Stimulated activated CD4-positive, alpha-beta T cell treated with anti-CD3 and anti-CD28 coated beads, Interleukin-15, amount 100 ng/mL, for 1 hour (primary cell): ENCODE measurements at places on chromosomes 6 and 20.
A peak's percentile ranks its signal among the peaks of the same experiment; 100 is the strongest.

DNA sequence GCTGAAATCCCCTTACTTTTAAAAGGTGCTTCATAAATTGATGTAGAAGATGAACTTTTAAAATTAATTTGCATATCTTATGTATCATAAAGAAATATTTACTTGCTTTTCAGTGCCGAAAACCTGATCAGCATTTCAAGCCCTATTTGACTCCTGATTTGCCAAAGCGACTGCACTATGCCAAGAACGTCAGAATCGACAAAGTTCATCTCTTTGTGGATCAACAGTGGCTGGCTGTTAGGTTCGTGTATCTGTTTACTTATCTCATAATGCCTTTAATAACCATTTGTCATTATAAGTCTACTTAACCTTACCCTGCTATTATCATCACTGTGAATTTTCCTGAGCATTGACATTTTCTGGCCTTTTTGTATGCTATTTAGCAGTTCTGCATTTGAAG, 7.8 kb downstream of the OR2A4 start:
- DNase-seq: no peak

GRCh38 chr6:72504406-72504805, 117.5 kb upstream of the KCNQ5 start:
- no peak for DNase-seq

DNA sequence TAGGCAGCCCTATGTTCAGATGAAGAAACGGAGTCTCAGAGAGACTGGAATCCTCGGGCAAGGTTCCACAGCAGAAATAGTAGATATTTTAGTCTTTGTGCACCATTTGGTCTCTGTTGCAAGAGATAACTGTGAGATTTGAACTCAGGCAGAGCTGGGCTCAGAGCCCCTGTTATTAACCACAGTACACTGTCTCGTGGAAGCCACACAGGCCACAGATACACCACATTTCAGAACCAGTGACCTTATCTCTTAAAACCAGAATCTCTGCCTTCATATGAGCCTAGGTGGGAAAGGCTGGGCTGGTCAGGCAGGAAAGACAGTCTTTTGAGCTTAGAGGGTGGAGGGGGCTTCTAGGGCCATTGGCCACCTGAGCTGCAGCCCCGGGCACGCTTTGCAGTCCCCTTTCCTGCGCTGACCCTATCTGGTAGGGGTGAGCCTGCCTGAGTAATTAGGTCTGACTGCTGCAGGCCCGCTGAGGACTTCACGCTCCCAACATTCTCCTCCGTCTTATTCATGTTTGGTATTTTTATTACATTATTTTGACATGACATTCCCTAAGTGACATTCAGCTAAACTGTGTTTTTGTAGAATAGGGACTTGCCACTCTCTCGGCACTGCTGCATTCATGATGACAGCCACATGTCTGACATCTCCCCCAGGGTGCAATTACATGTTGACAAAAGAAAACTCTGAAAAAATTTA, 71.1 kb downstream of the KCNB1 start:
- no peak for DNase-seq

DNA sequence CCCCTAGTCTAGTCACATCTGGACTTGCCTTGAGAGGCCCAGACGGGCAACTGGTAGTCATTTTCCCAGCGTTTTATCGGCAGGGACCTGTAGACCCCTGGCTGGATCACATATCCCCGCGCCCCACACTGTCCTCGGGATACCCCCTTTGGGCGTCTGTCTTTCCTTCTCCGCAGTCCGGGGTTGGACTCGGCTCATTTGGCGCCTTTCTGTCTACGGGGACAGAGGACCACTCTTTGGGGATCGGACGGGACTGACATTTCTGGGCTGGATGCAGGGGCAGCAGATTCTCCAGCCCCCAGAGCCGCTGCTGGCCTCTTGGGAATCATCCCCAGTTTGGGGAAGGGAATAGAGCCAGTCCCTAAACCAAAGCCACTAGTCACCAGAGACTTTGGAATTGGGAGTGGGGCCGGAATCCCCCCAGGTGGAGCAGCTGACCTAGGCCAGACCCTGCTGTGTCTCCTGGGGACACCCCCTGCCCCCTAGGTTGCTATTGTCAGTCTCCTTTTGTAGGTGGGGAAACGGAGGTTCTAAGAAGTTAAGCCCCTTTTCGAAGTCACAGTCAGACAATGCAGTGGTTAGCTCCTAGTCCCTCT, 734 bp downstream of the FAM110A start:
- DNase-seq: no peak

DNA sequence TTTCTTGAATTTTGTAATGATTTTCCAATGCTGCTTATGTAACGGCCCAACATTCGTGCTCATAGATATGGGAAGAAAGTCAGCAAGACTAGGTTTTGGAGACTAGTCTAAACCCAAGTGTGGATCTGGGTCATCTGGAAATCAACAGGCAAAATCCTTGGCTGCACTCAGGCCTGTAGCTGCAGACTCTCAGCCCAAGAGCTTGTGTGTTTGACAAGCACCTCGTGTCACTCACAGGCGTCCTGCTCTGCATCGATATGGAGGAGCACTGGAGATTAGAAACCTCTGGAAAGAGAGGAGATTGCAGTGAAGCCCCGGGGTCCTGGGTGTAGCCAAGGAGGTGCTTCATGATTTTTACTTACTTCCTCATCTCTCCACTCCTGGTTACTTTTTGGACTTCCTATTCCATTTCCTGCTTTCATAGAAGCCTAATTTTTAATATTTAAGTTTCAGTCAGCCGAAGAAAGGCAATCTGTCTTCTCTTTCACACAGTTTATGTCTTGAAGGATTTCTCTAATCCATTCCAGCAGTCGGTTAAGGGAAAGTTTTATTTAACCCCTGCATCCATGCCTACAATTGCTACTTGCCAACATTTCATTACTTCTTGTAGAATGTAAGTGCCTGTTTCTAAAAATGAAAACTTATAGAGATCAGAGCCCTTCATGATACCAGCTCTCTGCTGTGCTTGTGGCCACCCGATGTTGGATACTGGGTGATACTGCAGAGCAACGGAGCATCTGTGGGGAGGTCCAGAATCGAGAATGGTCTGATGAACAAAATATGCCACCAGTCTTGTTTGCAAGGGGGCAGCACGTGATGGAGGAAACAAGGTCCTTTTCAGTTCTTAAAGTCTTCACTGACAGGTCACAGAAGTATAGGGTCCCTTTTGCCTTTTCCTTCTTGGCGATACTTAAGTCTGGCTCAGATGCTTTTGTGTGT, 296.3 kb downstream of the QKI start:
- no peak for DNase-seq

GRCh38 chr6:129138739-129139405, 255.9 kb downstream of the LAMA2 start:
- DNase-seq: no peak

- no peak for DNase-seq
Measured at GRCh38 chr20:49785149-49785851, 27.3 kb upstream of the SLC9A8 start.

DNA sequence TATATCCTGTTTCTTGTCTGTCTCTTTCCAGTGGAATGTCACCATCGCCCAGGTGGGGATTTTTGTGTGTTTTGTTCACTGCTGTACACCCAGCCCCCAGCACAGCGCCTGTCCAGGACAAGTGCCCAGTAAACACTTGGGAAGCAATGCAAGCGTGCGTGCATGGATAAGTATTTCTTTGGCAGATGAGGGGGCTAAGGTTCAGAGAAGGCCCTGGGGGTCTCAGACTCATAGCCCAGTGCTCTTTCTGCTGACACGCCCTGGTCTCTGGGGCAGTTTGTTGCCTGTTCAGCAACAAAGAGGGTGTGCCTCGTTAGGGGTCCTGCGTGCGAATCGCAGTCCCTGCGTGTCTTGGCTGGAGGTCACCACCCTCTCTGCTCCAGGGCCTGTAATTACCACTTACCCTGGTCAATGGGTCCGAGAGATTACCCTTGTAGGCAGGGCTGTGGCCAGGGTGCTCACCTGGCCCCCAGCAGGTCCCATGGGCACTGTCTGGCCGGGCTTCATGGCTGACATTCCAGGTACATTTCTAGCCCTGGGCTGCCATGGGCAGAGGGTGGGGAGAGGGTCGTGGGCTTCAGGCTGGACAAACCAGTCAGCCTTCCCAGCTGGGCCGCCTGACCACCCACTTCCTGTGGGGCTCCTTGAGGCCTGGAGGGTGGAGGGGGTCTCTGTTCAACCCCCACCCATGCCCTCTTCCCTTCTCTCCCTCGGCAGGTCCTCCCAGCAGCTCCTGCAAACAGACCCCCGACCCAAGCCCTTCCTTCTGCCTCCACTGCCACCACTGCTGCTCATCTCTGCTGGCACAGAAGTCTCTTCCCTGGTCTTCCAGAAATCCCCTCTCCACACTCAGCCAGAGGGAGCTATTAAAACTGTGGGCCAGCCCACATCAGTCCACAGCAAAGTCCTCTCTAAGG, 87.1 kb downstream of the CEBPB start:
- no peak for DNase-seq

DNA sequence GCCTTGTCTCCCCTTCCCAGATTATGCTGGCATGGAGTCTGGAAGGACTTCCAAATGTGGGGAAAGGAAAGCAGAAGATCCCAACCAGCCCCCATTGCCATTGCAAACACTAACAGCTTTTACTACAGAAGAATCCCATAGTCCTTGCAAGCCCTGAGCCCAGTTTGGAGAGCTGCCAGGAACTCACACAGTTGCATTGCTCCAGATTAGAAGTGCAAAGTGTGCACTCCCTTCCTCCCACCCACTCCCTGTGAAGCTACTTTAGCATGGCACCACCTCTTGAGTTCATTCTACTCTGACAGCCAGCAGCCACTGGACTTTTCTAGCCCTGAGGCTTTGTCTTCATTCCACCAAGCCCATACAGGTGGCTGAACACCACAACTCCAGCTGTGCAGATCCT, 67.6 kb downstream of the SLC22A2 start:
- DNase-seq: no peak

- DNase-seq: peak; percentile 55
Measured at GRCh38 chr6:25070547-25071366, 135.0 kb upstream of the RIPOR2 start.

GRCh38 chr6:167141667-167142432, 15.9 kb downstream of the GPR31 start:
- peak; percentile 40 for DNase-seq

DNA sequence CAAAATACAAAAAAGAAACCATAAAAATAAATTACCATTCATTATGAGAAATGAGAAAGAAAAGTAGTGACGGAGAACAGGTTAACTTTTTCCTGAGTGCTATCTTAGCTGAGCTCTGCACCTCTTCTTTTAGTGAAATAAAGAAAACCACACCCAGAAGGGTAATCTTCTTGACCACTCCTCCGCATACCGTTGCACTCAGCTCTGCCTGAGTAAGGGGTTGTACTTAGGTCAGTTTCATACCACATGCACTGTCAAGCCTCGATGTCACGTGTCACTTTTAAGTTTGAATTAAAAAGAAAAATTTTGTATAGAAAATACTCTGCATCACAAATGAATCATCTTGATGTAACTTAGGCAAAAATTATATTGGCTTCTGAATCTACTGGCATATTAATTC, 2.8 kb downstream of the EZR start:
- no peak for DNase-seq

GRCh38 chr6:105789935-105790334, 296.2 kb upstream of the PRDM1 start:
- no peak for DNase-seq

DNA sequence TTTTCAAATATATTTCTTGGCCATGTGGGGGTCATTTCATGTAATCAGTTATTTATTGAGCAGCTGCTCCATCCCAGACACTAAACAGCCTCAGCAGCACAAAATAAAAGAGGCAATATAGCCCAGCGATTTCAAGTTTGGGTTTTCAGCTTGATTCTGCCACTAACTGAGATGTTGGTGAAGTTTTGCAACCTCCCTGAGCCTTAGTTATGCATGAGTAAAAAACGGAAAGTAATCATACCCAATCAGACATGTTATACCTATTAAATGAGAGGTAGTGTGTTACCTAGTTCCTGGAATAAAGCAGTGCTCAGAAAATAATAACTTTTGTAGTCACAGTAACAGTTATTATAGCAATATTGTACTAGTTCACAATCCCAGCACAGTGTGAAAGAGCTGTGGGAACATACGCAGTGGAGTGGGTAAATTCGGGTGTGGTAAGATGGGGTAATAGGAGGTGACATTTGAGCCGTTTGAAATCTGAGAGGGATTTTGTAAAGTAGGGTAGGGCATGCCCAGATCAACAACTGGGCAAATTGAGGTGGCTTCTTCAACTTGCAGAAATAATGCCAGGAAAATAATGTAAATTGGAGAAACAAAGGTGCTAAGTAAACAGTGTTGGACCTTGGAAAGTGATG, 1.5 kb downstream of the SLC9A8 start:
- DNase-seq: no peak

- no peak for DNase-seq
Measured at GRCh38 chr6:14885498-14885897, 360.4 kb upstream of the JARID2 start.

DNA sequence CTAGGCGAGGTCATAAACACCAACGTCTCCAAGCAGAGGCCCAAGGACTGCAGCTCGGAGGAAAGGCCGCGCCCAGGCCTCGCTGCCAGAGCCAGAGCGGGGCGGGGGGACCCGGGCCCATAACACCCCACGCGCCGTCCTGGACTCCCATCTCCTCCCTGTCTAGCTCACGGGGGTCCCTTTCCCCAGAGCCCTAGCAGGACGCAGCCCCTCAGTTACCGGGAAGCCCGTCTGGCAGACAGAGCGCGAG, 44.9 kb downstream of the MDFI start:
- DNase-seq: no peak

- DNase-seq: no peak
Measured at GRCh38 chr6:112054555-112055190, 769 bp downstream of the CCN6 start.

- DNase-seq: no peak
Measured at GRCh38 chr6:110741517-110741916, 73.8 kb downstream of the CDK19 start.

DNA sequence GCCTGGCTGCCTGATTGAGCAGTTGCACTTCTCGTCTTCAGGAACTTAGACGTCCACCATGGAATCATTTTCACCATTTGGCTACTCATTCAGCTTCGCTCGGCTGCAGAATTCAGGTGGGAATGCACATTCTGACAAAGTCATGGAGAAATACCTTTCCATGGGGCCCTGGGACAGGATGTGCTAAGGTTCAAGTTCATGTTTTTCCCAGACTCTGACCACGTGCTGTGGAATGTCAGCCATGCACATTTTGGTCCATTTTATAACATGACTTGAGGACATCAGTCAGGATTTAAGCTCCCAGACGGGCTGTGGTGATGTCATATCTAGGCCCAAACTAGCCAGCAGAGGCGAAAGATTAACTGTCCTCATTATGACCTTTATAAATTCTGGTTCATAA, 205.3 kb downstream of the TBXT start:
- DNase-seq: no peak

DNA sequence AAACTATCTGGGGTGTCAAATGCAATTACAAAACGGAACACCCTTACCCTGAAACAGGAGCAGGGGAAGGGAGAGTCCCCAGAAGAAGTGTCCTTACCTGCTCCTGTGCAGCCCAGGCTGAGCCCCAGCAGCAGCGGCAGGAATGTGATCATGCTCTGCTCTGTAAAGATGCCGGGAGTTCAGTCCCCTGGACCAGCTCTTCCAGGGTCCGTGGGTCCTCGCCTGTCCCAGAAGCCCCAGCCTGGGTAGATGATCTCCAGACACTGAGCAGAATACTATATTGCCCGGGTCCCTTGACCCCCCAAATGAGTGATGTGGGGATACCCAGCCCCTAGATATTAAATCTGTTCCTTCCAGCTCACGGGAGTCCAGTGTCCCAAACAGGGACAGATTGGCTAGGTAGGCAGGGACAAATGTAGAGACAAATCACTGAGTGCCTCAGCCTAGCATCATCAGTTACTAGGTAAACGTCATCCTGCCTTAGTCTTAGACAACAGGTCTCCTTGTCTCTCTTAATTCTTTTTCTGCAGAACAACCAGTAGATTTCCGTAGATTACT, at the start of gene HLA-DMB:
Gene HLA-DMB, minus strand, starts transcription at position 373 of the 558 bp plus-strand sequence. Its CDS starts 221 bp downstream, at position 152.
- no peak for DNase-seq
